ENCODE measurements at places on chromosomes 13 and 19. TPM values are rescaled to one million over a fixed set of nuclear protein-coding genes. Genes with fewer than 3 reads are reported as not detected.
A peak's percentile ranks its signal among the peaks of the same experiment; 100 is the strongest.

ERICH4 gene
- polyA plus RNA-seq, result 6.3 TPM

LILRA6 gene
- polyA plus RNA-seq, result 0.32 TPM

DNA sequence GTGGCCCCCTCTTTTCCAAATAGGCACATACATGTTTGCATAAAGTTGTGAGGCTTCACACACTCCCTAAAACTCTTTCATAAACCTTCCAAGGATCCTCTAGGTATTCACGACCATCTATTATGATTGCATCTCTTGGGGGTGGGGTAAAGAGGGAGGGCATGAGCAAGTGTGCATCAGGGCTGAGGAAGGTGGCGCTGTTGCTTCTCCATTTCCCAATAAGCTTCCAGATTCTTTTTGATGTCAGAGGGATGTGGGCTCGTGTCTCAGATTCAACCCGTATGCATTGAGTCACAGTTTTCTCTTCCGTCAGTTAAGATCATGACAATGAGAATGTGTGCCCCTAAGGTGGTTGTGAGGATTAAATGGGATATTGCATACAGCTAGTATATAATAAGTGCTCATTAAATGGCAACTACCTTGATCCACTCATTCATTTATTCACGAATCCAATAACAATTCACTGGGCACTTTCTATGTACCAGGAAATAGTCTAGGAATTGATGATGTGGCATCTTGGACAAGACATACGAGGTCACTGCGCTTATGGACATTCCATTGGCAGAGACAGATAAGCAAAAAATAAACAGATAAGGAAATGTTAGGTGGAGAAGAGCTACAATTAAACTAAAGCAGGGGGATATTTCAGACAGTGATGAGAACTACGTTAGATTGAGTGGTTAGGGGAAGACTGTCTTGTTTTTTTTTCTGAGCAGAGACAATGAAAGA is 10.3 kb downstream of the CYP2B6 start:
- no peak for DNase-seq

- DNase-seq, result peak; percentile 35
Observed at GRCh38 chr19:56110515-56111448, 10.3 kb downstream of the ZNF787 start.

DNA sequence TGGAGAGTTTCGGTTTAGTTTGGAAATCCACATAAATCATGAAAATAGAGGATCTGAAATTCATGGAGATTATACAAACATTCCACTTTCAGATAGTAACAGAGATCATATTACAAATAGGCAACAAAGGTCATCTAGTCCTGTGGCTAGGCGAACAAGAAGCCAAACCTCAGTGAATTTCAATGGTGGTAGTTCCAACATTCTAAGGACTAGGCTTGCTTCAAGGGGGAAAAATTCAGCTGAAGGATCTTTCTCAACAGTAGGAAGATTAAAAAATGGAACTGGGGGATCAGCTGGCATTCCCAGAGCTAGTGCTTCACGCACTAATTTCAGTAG is 47.0 kb downstream of the FOXO1 start:
- no peak for DNase-seq

KLK10 gene
- polyA plus RNA-seq, result 0.17 TPM

DNA sequence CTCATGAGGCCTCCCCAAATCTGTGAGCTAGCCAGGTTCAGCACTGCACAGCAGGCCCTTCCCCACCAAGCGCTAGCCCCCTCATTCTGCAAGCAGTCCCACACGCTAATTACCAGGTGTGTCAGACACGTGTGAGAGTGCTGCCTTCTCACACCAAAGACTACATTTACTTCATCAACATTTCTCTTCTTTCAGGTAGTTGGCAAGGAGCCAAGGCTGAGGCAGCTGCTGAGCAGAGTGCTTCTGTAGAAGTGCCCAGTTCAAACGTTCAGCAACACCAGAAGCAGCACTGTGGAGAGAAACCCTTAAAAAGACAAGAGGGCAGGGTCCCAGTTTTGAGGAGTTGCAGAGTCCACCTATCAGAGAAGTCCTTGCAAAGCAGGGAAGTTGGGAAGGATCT is 6.4 kb downstream of the ZNF773 start:
- no peak for DNase-seq

- no peak for DNase-seq
Observed at GRCh38 chr13:50437252-50437651, 406.2 kb downstream of the DLEU7 start.
